Activated naive CD8-positive, alpha-beta T cell treated with anti-CD3 and anti-CD28 coated beads, Interleukin-2, amount 10 ng/mL, durations not matched to agents 7 days and 5 days (primary cell): ENCODE measurements at places on chromosomes 12 and 14. TPM values are rescaled to one million over a fixed set of nuclear protein-coding genes. Genes with fewer than 3 reads are reported as not detected.

Gene P2RX2
- total RNA-seq = not detected

Gene KRT83
- not detected for total RNA-seq

Gene NINJ2
- total RNA-seq = 7.8 TPM

Gene FAR2
- total RNA-seq = 14.5 TPM

Gene SLC25A47
- not detected for total RNA-seq

Gene NEUROD4
- not detected for total RNA-seq

Gene ADAM21
- not detected for total RNA-seq

DNA sequence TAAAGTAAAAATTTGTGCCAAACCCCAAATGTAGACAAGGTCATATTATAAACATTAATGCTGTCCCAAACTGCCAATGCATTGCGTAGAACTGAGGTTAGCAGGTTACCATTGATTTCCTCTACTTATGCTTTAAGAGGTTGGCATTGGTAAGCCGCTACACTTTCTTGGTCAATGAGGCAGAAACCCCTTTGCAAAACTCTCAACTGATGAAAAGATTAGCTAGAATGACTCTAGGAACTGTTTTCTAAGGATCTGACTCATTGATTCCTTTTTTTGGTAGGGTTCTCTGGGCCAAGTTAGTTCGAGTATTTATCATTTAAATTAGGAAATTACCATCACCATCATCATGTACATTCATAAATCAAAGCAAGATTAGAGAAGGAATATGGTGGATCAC, 44.6 kb downstream of the HMGA2 start:
- DNase-seq = no peak

DNA sequence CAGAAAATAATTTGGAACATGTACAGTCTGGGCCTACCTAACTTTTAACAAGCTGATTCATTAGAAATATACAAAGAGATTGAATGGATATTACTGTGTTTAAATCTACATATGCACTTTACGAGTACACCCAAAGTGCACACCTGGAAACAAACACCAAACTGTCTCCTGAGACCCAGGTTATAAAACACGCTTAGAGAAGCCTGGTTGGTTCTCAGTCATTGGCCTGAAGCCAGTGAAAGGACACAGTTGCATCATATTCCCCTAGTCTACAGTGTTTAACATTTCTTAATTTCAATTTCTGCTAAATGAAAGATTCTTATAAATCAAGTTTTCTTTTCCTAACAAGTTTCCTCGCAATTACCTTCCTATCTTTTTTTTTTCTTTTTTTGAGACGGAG, 209.5 kb downstream of the FBXL14 start:
- no peak for DNase-seq

DNA sequence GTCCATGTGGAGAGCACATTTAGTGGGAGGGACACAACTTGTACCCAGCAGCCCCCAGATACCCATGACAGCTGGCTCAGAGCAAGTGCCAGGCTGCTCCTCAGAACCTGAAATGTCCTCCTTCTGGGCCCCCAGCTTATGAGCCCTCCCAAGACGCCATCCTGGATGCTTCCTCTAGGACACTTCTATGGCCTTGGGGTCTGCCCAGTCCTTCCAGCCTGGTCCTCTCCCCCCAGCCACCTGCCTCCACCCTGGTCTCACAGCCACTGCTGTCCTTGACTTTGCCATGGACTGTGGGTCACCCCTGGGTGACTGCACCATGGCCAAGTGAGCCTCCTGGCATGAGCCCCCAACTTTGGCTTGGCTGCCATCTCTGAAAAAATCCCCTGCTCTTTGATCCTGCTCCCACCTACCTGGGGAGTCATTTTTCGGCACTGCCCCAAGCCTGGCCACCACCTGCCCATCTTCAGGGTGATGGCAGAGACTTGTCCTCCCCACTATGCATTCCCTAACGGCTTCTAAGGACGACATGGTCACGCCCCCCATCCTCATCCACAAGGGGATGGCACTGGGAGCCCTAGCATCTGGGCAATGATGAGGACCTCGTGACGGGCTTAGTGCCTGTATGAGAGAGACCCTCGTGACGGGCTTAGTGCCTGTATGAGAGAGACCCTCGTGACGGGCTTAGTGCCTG, 323.7 kb downstream of the TMEM121 start:
- no peak for DNase-seq

DNA sequence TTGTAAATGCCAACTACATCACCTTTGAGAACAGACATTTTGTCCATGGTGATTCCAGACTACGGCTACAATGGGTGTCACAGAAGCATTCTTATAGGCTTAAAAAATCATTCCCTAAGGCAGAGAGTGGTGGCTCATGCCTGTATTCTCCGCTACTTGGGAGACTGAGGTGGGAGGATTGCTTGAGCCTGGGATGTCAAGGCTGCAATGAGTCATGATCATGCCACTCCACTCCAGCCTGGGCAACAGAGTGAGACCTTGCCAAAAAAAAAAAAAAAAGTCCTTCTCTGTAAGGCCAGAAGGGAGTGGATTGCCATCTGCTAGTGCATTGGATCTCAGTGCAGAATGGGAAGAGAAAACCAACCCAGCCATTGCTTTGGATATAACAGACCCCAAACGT, 522.5 kb downstream of the VRK1 start:
- DNase-seq = no peak

- DNase-seq = no peak
Observed at GRCh38 chr12:83220774-83221173, 534.1 kb downstream of the TMTC2 start.

GRCh38 chr12:27733791-27734190, 23.2 kb downstream of the MRPS35 start:
- no peak for DNase-seq

- DNase-seq = no peak
Observed at GRCh38 chr12:76927170-76927784, 48.5 kb upstream of the CSRP2 start.

DNA sequence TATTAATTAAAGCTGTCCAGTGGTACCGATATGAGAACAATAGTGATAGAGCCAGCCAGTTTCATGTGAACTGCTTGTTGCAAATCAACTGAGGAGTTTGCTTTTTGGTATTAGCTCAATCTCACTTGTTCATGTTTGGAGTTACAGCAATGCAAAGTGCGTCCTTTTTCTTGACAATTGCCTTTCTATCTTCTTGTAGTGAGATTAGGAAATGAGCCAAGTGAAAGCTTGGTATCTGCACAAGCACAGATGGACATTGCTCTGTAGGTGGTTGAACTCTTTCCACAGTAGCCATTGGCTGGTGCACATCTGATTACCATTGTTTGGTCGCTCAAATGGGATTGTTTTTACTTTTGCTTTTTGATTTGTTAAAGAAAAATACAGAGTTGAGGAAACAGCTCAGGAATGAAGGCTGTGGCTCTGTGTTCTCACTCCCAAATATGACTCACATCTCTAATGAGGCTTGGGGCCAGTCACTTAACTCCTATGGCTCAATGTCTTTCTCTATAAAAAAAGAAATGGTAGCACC, 241.4 kb downstream of the BMP4 start:
- no peak for DNase-seq

GRCh38 chr12:46535376-46535775, 162.8 kb upstream of the SLC38A2 start:
- no peak for DNase-seq

GRCh38 chr12:107344035-107344808, 250.9 kb upstream of the CRY1 start:
- DNase-seq = no peak

- no peak for DNase-seq
Observed at GRCh38 chr12:75750716-75751306, 239.4 kb upstream of the KRR1 start.

GRCh38 chr14:99148861-99149610, 123.0 kb downstream of the BCL11B start:
- DNase-seq = no peak

GRCh38 chr12:76778364-76778763, 14.4 kb downstream of the ZDHHC17 start:
- DNase-seq = no peak

- no peak for DNase-seq
Observed at GRCh38 chr12:76702946-76703345, 61.0 kb upstream of the ZDHHC17 start.

- DNase-seq = no peak
Observed at GRCh38 chr12:108793756-108794441, 62.6 kb upstream of the CORO1C start.

GRCh38 chr12:40947797-40948196, 240.3 kb upstream of the PDZRN4 start:
- DNase-seq = no peak

GRCh38 chr12:5660238-5660637, 228.3 kb downstream of the NTF3 start:
- no peak for DNase-seq

DNA sequence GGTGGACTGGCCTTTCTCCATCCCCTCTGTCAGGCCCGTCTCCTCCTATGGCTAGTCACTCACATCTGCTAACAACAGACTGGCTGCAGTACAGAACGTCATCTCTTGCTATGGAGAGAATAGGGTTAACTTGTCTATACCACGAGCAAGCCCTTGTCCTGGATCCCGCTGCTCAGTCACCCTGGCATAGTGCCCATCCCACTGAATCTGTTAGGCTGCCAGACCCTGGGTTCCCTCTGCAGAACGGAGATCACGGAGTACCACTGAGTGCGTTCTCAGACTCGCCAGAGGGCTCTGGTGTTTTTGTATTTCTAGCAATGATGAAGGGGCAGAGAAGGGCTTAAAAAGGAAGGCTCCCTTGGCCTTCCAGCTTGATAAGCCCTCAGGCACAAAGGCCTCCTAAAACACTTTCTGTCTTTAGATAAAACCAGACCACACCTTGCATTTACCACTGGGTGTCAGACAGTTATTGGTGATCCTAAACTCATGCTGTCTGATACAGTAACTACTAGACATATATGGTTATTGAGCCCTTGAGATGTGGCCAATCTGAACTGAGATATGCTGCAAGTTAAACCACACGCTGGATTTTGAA, 6.3 kb upstream of the NRIP2 start:
- DNase-seq = no peak

DNA sequence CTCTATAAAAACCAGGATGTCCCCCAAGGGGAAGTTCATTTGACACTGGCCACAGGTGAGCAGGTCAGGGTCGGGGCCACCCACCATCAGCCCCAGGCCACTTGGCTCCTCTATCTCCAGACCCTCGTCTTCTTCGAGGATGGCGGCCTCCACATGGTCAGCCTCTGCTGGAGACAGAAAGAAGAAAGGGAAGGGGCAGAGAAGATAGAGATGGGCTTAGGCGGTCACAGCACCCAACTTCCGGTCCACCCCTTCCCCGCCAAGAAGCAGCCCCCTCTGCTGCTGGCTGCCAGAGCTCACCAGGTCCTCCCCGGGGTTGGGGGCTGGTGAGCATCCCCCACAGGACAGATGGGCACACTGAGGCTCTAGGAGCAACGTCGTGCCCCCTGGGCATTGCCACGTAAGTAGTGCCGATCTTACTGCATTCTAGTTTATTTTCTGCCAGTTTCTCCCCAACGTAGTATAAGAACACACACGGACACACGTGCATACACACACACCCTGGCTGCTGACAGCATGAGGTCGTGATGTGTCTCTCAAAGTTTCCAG, 14.2 kb downstream of the BCL11B start:
- peak; percentile 58 for DNase-seq

GRCh38 chr14:52551205-52551604, 1.1 kb downstream of the TXNDC16 start:
- no peak for DNase-seq

DNA sequence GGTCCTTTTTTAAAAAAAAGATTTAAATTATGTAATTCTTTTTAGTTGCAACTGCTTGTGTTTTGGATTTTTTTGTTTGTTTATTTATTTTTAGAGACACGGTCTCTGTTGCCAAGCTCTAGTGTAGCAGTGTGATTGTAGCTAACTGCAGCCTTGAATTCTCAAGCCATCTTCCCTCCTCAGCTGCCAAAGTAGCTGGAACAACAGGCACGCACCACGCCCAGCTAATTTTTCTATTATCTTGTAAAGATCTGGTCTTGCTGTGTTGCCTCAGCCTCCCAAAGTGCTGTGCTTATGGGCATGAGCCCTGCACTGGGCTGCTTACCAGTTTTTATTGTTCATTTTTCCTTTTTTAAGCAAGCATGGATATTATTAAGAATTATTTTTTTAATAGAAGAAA, 10.6 kb upstream of the ART4 start:
- no peak for DNase-seq

GRCh38 chr12:105289114-105289904, 41.2 kb upstream of the C12orf75 start:
- DNase-seq = no peak

- no peak for DNase-seq
Observed at GRCh38 chr14:101980700-101981099, 16.3 kb downstream of the DYNC1H1 start.

GRCh38 chr14:99668307-99669295, 15.5 kb upstream of the CYP46A1 start:
- DNase-seq = no peak

- DNase-seq = no peak
Observed at GRCh38 chr14:22691171-22691570, 47.0 kb upstream of the OR6J1 start.

DNA sequence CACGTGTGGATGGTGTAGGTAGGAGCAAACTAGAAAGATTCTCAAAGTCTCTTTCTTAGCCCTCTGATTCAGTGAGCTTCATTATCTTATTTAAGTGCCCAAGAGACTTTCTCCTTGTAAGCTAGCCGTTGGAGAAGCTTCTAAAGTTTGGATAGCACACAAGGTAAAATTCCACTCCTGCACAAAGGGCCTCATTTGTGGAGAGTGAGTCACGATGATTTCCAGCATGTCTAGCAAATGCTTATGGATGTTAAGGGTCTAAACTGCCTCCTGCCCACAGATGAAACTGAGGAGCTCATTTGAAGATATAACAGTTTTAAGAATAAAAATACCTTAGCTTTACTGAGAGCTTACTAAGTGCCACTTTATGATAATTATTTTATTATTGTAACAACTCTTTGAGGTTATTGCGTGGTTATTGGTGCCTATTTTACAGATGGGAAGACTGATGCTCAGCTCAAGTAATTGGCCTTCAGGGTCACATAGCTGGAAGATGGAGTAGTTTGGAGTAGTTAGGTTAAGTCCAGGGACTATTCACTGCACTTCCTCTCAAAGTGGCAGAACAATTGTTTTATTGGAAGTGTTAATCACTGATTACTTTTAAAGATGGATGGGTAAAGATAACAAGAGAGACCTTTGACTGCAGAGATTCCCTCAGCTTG, 78.7 kb upstream of the HIF1A start:
- DNase-seq = no peak
